ENCODE measurements at places on chromosomes 12 and 14.

- no peak for DNase-seq
Measured at GRCh38 chr14:35155962-35156361, 33.6 kb downstream of the PRORP start.

DNA sequence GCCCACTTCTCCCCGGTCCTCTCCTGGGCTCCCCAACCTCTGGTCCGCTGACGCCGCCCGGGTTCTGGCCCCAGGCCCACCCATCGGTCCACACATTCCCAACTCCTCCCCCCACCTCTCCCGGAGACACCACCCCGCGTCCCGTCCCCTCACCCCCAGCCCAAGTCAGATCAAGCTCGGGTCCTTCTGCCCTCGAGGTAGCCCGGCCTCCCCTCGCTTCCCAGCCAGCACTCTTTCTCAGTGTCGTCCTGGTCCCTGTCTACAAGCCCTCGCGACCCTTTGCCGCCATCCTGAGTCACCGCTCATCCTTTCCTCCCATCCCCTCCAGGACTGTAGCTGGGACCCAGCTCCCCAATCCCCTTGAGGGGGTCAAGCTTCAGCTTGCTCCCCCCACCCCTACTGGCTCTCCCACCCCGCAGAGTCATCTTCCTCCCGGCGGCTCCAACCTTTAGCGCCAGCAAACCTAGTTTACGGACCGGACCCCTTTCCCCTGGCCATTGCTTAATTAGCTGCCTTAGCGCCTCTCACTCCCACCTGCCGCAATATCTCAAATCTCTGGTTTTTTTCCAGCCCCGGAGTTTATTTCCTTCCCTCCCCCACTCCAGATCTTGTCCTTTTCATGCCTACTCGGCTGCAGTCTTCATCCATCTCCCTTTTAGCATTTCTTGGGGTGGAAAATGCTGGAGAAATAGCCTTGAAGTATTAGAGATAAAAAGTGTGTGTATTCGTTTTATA is 1.1 kb downstream of the PPP4R4 start:
- DNase-seq: no peak

- DNase-seq: peak; percentile 45
Measured at GRCh38 chr14:25485381-25485780, 435.4 kb upstream of the STXBP6 start.

DNA sequence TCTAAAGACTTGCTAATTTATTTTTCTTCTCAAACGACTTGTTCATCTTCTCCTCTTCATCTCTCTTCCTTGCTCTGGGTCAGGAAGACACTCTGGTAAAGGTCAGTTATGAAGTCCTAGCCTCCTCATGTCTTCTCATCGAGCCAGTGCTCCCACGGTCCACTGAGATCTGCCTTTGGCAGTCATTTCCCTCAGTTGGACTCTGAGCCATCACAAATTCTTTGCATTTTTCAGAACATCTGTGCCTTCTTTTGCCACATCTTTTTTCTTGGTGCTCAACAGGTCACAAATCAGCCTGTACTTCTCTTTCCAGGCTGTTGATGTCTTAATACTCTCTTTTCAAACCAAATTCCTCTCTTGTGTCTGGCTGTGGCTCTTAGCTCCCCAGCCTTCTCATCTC is 49.7 kb downstream of the IGF1 start:
- DNase-seq: no peak

GRCh38 chr12:104115587-104115975 is 22.4 kb downstream of the NFYB start:
- no peak for DNase-seq

GRCh38 chr12:23611320-23611719 is 338.1 kb downstream of the SOX5 start:
- peak; percentile 4 for DNase-seq

GRCh38 chr12:15526033-15526432 is 203.7 kb downstream of the PTPRO start:
- DNase-seq: no peak

DNA sequence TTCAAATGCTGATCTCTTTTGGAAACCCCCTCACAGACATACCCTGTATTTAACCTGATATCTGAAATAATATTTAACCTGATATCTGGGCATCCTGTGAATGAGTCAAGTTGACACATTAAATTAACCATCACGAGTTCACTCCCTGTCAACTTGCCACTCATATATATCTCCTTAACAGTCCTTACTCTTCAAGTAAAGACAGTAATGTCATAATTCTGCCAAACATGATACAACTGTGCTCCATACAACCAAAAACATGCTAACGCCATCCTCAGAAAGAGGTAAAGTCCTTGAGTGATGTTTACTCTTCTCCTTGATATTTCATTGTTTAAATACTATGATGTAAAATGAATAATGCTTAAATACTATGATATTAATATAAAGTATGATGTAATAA is 105.0 kb downstream of the PLCZ1 start:
- DNase-seq: no peak

DNA sequence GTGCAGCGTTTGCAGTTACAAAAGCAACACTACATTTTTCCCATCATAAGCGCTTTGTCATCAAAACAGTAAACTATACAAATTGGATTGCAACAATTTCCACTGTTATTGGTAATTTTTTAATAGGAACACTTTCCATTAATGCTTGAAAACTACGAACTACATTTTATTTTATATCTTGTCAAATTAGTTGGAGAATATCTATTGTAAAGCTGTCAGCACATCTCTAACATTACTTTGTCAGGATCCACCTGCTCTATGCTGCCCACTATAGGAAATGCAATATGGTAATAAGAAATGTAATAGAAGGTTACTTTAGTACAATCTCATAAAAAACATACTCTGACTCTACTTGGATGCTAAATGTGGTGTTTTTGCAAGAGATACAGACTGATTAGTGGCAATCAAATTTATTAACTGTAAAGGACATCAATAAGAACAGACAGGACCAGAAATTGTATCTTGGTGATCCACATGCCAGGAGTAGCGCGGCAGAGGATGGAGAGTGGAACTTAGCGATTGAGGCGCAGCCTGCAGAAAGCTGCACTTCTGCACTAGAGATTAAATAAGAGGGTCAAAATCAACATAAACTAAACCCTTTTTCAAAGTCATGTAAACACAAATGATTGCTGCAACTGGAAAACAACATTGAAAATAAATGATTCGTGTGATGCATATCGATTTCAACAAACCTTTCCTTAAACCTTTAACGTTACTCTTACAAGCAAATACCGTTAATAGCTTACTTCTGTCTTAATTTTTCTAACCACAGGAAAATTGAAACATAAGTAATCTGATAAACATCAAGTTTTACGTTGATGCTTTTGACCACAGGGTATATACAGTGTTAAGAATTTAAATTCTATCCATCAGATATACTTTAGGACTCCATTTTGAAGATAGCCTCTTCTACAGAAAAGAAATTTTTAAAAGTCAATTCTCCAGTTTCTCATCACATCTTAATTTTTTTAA is 3.6 kb upstream of the ARID2 start:
- DNase-seq: peak; percentile 69

DNA sequence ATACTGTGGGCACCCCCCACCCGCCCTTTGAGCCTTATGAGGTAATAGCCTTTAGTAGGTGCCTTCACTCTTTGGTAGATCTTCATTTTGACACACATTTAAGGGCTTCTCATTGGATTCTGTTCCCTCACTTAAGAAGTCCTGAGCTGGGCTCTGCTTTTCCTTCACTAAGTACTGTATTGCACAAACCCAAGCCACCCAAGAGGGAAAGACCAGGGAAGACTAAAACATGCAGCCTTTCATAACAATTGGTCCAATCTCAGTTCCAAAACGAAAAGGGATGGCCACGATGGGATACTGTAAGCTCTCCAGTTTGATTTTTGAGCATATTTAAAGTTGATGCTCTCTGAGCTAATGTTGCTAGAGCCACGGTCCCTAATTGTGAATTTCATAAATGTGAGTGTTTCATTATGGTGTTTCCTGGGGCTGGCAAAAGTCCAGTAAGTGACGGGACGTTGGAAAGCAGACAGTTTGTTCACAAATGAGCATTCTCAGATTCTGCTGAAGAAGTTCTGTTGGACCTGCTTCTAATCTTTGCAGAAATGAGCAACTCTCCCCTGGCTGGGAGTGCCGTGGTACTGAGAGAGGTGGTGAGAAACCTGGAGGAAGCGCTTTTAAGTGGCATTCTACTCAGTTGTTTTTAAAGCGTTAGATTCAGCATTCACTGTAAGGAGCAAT is 9.4 kb downstream of the SSPN start:
- no peak for DNase-seq

DNA sequence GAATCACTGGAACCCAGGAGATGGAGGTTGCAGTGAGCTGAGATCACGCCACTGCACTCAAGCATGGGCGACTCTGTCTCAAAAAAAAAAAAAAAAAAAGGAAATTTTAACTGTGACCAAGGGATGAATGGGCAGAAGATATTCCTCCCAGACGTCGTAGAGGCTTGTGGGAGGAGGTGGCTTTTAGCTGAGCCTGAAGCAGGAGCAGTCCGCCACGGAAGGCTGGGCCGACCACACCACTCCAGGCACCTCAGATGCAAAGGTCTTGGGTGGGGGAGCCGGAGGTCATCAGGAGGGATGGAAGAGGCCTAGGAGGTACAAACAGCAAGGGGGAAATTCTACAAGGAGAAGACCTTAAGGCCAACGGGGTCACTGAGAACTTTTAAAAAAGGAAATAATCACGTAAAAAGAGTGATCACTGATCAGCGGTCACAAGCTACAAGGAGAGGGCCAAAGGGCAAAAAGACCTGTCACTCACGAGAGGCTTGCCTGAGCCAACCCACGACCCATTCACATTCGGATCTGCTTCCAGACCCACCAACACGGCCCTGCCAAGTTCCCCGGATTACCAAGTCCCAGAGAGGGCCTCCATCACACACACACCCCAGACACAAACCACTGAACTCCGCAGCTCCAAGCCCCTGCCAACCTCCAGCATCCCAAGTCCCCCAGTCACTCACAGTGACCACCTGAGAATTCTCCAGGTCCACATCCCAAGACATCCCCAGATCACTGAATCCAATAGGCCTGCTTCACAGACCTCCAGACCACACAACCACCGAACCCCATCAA is 3.5 kb downstream of the ZNF605 start:
- no peak for DNase-seq

DNA sequence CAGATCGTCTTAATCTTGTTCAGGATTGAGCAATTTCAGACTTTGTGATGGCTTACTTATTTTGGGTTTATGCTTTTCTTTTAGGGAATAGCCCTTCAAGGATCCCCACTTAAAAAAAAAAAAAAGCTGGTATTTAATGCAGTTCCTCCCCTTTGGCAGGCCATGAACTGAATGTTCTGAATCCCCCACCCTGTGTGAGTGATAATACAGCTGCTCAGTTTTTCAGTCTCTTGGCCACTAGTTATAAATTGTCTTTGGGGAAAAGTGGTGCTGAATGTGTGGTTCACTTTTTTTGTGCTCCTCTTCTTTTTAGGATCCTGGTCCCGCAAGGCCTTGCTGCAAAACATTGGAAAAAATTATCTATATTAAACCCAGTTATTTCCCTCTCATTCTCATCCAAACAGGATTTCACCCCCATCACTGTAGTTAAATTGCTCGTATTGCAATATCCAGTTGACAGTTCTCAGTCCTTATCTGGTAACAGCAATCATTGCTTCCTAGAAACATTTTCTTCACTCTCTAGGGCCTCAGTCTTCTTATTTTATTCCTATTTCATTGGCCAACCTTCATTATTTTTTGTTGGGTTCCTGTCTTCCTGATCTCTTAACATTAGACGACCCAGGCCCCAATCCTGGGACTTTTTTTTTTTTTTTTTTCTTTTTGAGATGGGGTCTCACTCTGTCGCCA is 73.1 kb upstream of the PAWR start:
- DNase-seq: peak; percentile 44

DNA sequence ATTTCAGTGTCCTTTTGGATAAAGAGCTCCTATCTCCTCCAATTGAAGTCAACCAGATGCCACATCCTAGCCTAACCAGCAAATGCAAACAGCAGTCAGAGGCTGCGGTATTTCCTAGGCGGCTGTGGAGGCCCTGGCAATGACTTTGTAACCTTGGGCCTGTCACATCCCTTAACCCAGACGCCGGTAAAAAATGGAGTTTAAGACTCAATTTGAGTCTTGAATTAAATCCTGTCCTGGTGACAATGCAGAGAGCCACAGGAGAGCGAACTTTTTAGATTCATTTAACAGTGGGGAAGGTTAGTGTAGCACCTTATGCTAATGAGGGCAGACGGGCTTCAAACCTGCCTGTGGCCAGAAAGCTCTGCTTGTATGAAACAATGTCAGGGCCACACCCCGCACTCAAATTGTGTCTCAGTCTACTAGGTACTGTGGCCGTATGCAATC is 1.3 kb downstream of the C12orf75 start:
- no peak for DNase-seq

GRCh38 chr12:109542014-109542413 is 31.3 kb downstream of the MMAB start:
- DNase-seq: no peak

- DNase-seq: no peak
Measured at GRCh38 chr12:131694116-131694838, 16.6 kb upstream of the SFSWAP start.

DNA sequence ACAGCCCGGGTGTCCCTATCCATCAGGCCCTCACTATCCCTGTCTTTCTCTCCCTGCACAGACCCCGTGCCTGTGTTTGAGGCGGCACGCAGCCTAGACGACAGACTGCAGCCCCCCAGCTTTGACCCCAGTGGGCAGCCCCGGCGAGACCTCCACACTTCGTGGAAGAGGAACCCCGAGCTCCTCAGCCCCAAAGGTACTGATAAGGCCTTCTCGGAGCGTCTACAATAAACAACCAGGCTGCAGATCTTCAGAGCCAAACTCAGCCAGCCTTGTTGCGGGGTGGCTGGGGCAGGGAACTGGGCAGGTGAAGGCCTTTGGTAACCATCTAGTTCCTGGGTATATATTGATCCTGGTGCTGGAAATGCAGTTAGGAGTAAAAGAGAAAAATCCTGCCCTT is 77.5 kb downstream of the PHETA1 start:
- DNase-seq: no peak

DNA sequence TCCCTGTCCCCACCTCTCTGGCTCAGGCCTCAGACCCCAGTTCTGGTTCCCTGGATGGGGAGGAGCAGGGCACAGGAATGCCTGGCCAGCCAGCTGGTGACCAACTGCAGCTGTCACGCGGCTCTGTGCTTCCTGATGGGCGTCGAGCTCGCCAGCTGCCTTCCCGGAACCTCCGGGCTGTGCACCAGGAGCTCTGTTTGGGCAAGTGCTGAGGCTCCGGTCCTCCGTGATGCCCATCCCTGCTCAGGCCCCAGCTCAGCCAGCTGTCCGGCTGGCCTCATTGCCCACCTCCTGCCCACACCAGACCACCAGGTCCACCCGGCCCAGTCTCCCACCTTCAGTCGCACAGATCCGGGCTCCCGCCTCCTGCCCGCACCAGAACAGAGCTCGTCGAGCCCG is 4.8 kb downstream of the IFFO1 start:
- DNase-seq: no peak
